ENCODE measurements at places on chromosomes 2 and 18. TPM values are rescaled to one million over a fixed set of nuclear protein-coding genes. Genes with fewer than 3 reads are reported as not detected.

GRCh38 chr18:3015204-3015592 lies 2.3 kb upstream of the LPIN2 start:
- H3K4me3 ChIP-seq, result no peak overlapping the region
- peaks cover 49% of the 10 kb centered on the region for H3K4me1 ChIP-seq
- no peak for DNase-seq
- H3K36me3 ChIP-seq, result no peaks in the 10 kb centered on the region
- H3K27ac ChIP-seq, result peak overlapping the region; percentile 100

DNA sequence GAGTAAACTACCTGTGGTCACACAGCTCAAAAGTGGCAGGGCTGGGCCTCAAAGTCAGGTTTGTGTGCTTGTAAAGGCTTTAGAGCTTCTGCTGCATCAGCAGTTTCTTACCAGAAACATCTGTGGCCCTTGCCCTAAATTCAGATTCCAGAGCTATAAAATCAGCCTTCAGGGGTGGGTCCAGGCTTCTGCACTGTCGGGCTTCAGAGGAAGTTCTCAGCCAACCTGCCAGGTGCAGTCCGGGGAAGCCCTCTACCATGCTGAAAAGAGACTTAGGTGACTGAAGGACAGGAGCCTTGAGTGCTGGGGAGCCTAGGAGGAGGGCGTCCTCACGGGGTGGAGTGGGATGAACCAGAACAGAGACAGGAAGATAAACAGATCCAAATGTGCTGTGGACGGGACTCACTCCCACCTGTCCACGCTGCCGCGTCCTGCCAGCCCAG lies 69.9 kb upstream of the HS6ST1 start:
- H3K36me3 ChIP-seq, result no peaks in the 10 kb centered on the region
- no peaks in the 10 kb centered on the region for H3K27me3 ChIP-seq
- H3K4me1 ChIP-seq, result no peaks in the 10 kb centered on the region
- DNase-seq, result peak; percentile 7
- H3K27ac ChIP-seq, result no peak overlapping the region
- H3K4me3 ChIP-seq, result no peak overlapping the region

- DNase-seq, result no peak
- H3K27ac ChIP-seq, result no peak overlapping the region
- H3K36me3 ChIP-seq, result no peaks in the 10 kb centered on the region
- H3K4me3 ChIP-seq, result no peak overlapping the region
- H3K27me3 ChIP-seq, result no peaks in the 10 kb centered on the region
- H3K4me1 ChIP-seq, result no peaks in the 10 kb centered on the region
Observed at GRCh38 chr18:44035554-44035953, 645.1 kb upstream of the SETBP1 start.

DNA sequence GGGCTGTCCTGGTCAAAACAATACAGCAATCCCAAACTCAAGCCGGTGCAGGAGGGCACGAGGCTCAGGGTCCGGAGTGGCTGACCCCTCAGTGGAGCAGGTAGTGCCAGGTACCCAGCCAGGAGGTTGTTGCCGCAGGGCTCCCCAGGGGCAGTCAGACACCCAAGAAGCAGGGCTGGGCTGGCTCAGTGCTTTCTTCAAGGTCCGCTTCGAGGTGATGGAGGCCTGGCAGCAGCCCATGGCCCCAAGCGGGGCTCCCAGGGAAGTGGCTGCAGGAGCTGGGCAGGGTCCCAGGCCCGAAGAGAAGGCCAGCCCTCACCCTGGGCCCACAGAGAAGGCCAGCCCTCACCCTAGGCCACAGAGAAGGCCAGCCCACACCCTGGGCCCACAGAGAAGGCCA lies 55.3 kb upstream of the COPS8 start:
- H3K4me3 ChIP-seq, result no peak overlapping the region
- no peaks in the 10 kb centered on the region for H3K27me3 ChIP-seq
- no peaks in the 10 kb centered on the region for H3K36me3 ChIP-seq
- H3K4me1 ChIP-seq, result no peaks in the 10 kb centered on the region
- H3K27ac ChIP-seq, result no peak overlapping the region

DNA sequence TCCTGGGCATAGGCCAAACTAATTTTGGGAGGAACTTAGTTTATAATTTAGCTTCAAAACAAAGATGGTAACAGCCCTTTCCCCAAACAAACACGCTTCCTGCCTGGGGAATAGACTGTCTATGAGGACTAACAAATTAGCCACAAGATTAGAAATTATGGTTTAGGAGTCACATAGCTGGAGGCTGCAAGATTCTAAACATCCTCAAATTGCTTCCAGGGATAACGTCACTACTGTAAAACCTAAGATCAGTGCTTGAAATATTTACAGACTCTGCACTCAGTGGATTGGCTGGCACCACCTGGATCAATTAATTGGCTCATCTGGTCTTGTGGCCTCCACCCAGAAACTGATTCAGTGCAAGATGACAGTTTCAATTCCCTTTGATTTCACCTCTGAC lies 118.0 kb upstream of the TACR1 start:
- no peaks in the 10 kb centered on the region for H3K36me3 ChIP-seq
- H3K4me1 ChIP-seq, result no peaks in the 10 kb centered on the region
- no peak overlapping the region for H3K27ac ChIP-seq
- no peaks in the 10 kb centered on the region for H3K27me3 ChIP-seq
- DNase-seq, result no peak
- no peak overlapping the region for H3K4me3 ChIP-seq

Gene SLC4A3
- polyA plus RNA-seq, result 1.6 TPM

Gene IAH1
- polyA plus RNA-seq, result 69.5 TPM

DNA sequence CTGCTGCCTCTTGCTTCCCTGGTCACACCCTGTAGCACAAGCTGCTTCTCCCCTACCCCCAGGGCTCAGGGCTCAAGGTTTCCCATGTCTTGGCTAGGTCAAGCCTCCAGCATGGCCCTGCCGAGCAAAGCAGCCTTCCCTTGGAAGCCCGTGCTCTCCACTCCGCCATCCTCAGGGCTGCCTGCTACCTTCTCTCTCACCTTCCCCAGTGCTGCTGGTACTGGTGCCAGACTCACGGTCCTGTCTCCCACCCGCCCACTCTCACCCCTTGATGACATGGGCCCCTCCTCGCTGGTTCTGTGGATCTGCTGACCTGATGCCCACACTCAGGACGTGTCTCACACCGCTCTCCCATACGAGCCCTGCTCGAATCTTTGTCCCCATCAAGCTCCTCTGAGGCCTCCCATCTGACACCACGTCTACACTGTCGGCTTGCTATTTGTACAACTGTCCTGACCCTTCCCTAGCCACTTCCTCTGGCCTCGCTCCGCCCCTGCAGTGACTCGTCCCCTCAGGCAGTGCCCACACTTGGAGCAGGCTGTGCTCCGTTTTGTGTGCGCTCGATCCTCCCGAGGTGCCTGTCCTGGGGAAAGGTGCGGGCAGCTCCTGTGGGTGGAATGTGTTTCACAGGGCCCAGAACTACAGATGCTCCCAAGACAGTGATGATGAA lies 49.9 kb downstream of the ZAP70 start:
- no peak overlapping the region for H3K27ac ChIP-seq
- H3K4me1 ChIP-seq, result peaks cover 28% of the 10 kb centered on the region
- DNase-seq, result no peak
- no peak overlapping the region for H3K4me3 ChIP-seq

Gene KRTCAP3
- polyA plus RNA-seq, result 62.2 TPM

GRCh38 chr2:215660687-215661086 lies 224.8 kb upstream of the FN1 start:
- H3K27me3 ChIP-seq, result no peaks in the 10 kb centered on the region
- H3K27ac ChIP-seq, result no peak overlapping the region
- DNase-seq, result no peak
- no peaks in the 10 kb centered on the region for H3K36me3 ChIP-seq
- H3K4me1 ChIP-seq, result no peaks in the 10 kb centered on the region

DNA sequence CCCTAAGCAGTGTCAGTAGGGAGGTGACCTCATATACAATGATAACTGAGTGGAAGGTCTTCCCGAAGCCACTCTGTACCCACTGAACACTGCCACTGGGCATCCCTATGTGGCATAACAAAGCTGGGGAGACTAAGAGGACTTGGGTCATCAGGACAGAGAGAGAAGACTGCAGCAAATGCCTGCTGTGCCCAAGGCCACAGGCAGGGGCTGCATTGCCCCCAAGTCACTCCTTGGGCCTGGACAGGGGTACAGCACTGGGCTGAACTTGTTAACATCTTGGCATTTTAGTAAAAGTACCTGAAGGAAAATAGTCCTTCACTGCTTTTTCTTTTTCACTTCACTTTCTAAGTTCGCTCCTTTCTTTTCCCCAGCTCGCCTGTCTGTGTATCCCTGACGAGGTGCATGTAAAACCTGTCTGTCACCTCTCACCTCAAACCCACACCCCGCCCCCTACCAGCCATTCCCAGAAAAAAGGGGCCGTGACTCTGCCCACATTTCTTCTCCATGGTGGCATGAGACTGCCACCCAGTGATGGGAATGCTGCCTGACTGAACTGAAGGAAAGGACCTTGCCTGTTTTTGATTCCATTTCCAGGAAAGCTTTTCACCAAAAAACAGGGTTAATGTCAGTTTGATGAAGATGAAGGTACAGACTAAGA lies 62.9 kb downstream of the MTHFD2 start:
- H3K36me3 ChIP-seq, result no peaks in the 10 kb centered on the region
- H3K27me3 ChIP-seq, result no peaks in the 10 kb centered on the region
- DNase-seq, result peak; percentile 37
- no peak overlapping the region for H3K27ac ChIP-seq
- no peak overlapping the region for H3K4me3 ChIP-seq

GRCh38 chr2:46257476-46257875 lies 39.7 kb upstream of the EPAS1 start:
- H3K4me1 ChIP-seq, result no peaks in the 10 kb centered on the region
- peak; percentile 70 for DNase-seq
- no peaks in the 10 kb centered on the region for H3K36me3 ChIP-seq
- no peak overlapping the region for H3K27ac ChIP-seq
- no peak overlapping the region for H3K4me3 ChIP-seq

Measured in stomach (tissue), 19 donors.